Cerebellar nuclear complex (tissue), 1 donor: ENCODE measurements at places on chromosomes 13 and 19.
A peak's percentile ranks its signal among the peaks of the same experiment; 100 is the strongest.

- no peak for DNase-seq
Observed at GRCh38 chr13:31111136-31111535, 50.6 kb downstream of the HSPH1 start.

- DNase-seq: no peak
Observed at GRCh38 chr13:30111810-30112209, 195.5 kb downstream of the KATNAL1 start.

GRCh38 chr13:95298169-95298965 lies 2.9 kb downstream of the ABCC4 start:
- no peak for DNase-seq

- DNase-seq: no peak
Observed at GRCh38 chr13:113895436-113895835, 31.6 kb upstream of the GAS6 start.

DNA sequence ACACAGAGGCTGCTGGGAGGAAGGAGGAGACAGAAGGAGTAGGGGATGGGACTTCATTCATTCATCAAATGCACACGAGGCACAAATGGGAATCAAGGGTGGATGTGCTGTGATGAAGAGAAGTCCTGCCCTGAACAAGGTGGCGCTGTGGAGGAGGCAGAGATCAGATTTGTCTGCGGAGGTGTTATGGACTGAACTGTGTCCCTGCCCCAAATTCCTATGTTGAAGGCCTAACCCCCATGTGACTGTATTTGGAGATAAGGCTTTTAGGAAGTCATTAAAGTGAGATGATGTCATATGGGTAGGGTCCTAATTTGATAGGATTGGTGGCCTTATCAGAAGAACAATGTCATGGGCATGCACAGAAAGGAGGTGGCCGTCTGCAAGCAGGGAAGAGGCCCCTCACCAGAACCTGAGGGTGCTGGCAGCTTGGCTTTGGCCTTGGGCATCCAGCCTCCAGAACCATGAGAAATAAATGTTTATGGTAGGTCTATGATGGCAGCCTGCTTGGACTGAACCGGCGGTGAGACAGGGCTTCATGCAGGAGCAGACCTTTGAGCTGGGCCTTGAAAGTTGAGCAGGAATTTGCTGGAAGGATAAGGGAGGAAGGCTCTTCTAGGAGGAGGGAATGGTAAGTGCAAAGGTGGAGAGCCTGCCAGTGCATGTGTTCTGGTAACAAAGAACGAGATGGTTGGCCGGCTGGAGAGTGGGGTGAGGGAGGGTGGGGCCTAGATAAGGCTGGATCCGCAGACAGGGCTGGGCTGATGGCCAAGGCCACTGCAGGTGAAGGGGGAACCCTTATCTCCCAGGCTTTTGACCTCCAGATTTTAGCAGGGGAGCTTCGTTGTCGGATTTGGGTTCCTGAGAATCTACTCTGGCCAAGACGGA lies 2.7 kb upstream of the CEBPA start:
- DNase-seq: no peak

GRCh38 chr19:17797424-17798201 lies 2.7 kb downstream of the B3GNT3 start:
- DNase-seq: no peak

DNA sequence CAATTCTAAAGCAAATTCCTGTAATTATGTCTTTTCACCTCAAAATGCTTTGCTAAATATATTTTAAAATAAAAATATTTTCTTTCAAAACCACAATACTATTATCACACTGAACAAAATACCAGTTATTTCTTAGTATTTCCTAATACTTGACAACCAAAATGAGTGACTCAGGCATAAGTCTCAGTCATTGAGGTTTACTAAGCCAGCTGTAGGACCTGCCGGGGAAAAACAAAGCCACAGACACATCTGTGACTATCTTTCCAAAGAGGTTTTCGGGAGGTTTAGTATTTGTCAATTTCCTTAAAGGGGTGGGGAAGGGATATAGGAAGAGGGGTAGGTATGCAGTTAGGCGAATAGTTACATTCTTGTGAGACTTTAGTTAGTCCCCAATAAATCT lies 3.2 kb upstream of the ZNF235 start:
- no peak for DNase-seq

GRCh38 chr13:111489301-111489700 lies 168.9 kb downstream of the TEX29 start:
- no peak for DNase-seq

DNA sequence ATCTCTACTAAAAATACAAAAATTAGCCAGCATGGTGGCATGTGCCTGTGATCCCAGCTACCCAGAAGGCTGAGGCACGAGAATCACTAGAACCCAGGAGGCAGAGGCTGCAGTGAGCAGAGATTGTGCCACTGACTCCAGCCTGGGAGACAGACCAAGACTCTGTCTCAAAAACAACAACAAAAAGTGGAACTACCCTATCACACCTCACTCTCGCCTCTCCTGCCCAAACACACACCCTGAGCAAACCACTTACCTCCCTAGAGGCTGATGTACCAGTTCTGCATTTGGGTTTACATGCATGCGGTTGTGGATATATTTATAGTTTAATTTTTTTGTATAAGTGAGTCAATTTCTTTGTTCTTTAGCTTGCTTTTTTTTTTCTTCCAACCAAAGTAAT lies 7.7 kb upstream of the PTOV1 start:
- DNase-seq: no peak

- no peak for DNase-seq
Observed at GRCh38 chr13:75800545-75800944, 164.4 kb downstream of the LMO7 start.

- no peak for DNase-seq
Observed at GRCh38 chr13:64553411-64554129, 2676.6 kb downstream of the PCDH9 start.

DNA sequence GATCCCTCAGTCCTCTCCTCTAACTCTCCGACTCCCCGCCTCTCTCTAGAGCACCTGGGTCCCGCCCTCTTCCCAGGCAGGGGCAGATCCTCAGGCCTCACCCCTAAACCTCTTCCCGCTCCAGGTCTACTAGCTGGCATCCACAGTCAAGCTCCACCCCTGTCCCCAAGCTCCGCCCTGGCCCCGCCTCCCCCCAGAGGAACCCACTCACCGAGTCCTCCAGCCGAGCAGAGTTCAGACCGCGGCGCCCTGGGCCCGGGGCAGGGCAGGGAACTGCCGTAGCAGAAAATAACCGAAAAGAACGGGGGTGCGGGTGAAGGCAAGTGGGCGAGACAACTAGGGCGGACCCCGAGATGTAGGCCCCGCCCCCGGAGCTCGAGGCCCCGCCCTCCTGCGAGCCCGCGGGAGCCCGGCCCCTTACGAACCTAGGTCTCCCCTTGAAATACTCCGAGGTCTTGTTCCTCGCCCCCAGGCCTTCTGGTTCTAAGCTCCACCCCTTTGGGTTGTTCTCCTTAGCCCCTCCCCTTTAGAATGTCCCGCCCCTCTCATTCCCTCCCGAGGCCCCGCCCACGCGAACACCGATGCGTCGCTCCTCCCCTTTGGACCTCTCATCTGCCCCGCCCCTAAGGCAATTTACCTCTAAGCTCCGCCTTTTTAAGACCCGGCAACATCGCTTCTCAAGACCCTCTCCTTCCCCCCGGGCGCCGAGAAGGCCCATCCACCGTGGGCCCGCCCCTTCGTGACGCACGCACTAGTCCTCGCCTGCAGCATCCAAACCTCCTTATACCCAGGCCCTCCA lies at the start of gene GGN:
Gene GGN, minus strand, starts transcription at position 485 of the 799 bp plus-strand sequence. CDS start 773 bp downstream, outside the sequence.
- peak; percentile 16 for DNase-seq

DNA sequence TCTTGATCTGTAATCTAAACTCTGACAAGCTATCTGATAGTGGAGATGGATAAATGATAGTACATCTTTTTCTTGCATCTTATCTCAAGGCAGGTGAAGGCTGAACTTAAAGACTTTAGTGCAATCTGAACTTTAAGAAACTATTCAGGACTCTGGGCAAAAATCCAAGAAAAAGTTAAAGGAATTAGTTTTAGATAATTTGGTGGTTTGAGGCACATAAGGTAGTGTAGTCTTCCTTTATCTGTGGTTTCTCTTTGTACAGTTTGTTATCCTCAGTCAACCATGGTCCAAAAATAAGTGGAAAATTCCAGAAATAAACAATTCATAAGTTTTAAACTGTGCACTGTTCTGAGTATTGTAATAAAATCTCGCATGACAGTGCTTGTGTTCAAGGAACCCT lies 172.9 kb downstream of the UGGT2 start:
- no peak for DNase-seq

DNA sequence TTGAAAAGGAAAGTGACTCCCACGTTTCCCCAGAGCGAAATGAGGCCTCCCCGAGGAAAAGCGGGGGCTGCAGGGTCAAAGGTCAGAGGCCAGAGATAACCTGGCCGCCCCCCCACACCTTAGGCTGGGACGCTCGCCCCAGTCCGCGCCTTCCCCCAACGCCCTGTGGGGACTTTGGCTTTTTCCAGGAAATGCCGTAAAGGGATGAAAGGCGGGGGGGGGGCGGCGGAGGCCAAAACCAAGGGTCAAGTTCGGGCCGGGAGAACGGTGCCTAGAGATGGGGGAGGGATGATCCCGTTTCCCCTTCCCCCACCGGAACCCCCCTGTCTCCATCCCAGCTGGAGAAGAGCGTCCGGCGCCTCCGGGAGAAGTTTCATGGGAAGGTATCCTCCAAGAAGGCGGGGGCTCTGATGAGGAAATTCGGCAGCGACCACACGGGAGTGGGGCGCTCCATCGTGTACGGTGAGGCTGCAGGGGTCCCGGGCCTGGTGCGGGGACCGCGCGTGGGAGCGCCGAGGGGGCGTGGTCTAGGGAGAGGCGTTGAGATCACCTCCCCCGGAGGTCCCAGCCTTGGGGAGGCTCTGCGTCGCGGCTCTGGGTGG lies 575 bp downstream of the SHFL start:
- no peak for DNase-seq

DNA sequence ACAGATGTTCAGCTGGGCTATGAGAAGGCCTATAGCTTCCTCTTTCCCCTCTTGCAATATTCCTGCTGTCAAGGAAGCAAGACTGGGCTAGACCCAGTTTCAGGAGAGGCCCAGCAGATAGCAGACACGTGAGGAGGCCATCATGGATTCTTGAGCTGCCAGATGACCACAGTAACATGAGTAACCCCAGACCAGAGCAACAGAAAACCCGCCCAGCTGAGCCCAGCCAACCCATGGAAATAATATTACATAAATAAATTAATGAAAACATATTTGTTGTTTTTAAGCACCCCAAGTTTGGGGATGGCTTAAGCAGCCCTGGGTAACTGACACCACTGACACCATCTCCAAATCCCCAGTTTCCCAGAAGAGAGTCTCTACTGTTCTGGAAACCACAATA lies 50.2 kb upstream of the PDCD5 start:
- no peak for DNase-seq

DNA sequence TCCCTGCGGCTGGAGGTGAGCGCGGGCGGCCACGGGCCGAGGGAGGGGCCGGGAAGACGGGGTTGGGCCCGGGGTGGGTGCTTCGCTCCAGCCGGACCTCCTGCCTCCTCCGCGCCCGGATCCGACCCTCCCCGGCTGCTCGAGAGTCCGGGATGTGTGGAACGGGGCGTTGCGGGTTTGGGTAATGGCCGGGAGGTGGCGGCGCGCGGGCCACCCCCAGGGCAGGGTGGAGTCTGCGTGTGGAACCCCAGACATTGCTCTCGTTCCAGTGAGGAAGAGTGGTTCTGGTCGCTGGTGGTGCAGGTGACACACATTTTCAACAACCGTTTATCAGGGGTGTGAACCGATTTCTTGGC lies 38.8 kb downstream of the ARHGEF7 start:
- no peak for DNase-seq

- no peak for DNase-seq
Observed at GRCh38 chr19:14167576-14168138, 31.3 kb upstream of the ASF1B start.

DNA sequence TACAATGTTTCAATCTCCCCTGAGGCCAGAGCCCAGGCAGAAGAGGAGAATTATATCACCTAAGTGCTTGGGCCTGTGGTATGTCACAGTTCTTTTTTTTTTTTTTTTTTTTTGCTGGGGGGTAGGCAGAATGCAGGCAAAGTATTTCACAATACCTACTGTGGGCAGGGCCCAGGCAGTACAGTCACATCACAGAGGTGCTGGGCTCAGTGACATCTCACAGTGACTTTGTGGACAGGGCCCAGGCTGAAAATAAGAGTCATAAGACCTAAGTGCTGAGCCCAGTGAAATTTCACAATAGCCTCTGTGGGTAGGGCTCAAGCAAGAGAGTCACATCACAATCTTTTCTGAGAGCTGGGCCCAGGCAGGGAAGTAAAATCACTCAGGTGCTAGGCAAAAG lies 15.9 kb upstream of the ZNF208 start:
- DNase-seq: no peak

DNA sequence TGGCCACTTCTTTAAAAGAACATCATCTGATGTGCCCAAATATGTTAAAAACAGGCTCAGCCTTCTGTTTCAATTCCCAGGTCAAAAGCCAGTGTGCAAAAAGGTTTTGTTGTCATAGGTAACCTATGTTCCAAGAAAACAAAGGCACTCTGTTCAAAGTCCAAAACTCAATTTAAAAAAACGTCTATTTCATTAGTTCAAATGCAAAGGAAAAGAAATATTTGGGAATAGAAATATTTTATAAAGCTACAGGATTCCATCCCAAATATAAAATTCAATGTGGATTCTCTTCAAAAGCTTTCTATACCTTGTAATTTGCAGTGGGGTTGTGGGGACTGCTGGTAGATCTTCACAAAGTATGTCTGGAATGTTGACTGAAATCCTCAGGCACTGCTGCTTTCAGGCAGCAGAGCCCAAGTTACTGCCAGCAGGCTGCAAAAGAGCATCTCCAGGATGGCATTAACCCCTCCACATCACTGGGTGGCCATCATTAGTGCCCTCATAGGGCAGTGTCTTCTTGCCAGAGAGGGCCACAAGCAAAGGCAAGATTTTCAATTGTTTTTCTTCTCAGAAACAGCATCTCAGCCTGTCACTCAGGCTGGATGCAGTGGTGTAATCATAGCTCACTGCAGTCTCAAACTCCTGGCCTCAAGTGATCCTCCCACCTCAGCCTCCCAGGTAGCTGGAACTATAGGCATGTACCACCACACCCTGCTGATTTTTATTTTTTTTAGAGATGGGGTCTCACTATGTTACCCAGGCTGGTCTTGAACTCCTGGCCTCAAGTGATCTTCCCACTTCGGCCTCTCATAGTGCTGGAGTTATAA lies 22.8 kb upstream of the STK24 start:
- DNase-seq: no peak

- no peak for DNase-seq
Observed at GRCh38 chr19:54105796-54106195, 3.1 kb downstream of the NDUFA3 start.

- no peak for DNase-seq
Observed at GRCh38 chr13:111917086-111917485, 149.9 kb upstream of the SOX1 start.

GRCh38 chr19:43455321-43456113 lies 9.9 kb downstream of the LYPD3 start:
- DNase-seq: no peak

DNA sequence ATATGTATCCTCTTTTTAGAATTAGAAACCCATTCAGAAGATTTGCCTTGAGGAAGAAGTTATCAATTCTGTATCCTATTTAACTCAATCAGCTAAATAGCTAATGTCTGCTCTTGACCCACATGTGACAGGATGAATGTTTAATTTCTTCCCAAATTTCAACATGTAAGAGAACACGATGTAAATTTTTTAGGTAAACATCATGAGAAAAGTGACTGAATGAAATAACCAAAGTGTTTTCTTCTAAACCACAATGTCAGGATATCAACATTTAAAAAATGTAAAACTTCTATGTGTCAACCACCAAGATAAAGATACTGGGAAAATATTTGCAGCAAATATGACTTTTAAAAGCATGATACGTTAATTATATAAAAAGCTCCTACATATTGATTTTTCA lies 302.4 kb downstream of the DCT start:
- no peak for DNase-seq

GRCh38 chr19:42066075-42066754 lies 3.8 kb downstream of the GRIK5 start:
- no peak for DNase-seq
